Activated CD4-positive, alpha-beta T cell treated with anti-CD3 and anti-CD28 coated beads, Interleukin-2, amount 50 U/mL, for 48 hours (primary cell): ENCODE measurements at places on chromosomes 5 and 9.
A peak's percentile ranks its signal among the peaks of the same experiment; 100 is the strongest.

DNA sequence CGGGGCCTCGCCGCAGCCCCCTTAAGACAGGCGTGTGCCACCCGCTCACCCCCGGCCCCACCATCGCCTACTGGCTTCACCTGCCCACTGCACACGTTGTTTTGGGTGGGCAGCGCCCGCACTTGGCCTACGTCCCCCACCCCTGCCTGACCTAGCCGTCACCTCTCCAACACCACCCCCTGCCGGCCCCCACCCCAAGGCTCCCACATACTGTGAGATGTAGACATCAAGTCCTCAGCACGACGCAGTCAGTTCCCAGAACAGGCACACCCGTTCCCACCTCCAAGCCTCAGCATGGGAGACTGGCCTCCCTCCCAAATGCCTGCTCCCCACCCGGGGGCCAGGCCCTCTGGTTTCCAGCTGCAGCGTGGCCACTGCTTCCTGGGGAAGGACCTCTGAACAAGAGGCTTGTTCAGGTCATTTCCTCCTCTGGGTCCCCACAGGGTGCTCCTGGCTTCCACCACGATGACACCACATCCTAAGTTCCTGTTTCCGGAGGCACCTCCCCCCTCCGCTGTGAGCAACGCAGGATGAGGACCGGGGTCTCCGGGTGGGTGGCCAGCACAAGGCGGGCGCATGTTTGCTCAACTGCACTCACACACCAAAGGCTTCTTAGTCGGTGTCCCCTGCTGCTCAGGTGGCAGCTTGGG, 11.3 kb downstream of the DBN1 start:
- no peak for DNase-seq

DNA sequence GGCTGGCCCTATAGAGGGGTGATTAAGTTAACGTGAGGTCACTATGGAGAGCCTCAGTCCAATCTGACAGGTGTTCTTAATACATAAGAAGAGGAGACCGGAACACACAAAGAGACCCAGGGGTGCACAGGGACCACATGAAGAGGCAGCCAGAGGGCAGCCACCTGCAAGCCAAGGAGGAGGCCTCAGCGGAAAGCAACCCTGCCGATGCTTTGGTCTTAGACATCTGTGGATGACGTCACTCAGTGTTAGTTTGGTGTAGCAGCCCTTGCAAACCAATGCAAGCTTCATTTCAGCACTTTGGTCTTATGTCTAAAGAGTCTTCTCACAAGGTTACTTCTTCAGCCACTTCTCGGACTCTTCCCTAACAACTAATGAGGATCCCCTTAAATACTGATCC, 47.6 kb upstream of the GRHPR start:
- DNase-seq: no peak

DNA sequence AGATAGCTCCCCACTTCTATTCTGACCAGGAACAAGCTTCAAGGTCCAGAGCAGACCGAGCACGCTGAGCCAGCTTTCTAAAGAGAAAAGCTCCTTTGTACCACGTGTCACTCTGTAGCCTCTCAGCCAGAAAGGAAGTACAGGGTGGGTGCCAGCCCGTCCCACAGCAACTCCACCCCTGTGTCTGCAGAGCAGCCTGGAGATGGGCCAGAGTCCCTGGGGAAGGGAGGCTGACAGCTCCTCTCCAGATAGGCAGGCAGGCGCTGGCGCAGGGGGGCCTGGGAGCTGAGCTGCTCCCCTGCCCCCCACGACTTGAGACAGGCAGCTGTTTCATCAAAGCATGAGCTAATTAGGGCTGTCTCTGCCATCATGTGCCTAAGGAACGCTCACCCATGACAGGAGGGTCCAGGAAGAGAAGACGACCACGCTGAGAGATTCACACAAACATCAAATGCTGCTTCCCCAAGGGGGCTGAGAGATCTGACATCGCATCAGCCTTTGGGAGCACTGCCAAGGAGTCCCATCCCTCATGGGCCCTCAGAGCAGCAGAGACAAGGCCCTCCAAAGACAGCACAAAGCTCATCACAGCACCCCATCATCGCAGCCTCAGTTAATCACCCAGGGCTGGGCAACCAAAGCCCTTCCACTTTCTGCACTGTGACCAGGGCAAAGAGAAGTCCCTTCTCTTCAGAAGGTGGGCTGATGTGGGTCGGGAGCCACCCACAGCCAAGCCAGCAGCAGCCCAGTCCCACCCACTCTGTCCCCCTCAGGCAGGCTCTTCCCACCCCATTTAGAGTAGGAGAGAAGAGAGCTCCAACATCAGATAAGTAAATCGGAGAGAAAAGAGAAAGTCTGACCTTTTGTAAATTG, 78.5 kb upstream of the LRRTM2 start:
- DNase-seq: no peak

DNA sequence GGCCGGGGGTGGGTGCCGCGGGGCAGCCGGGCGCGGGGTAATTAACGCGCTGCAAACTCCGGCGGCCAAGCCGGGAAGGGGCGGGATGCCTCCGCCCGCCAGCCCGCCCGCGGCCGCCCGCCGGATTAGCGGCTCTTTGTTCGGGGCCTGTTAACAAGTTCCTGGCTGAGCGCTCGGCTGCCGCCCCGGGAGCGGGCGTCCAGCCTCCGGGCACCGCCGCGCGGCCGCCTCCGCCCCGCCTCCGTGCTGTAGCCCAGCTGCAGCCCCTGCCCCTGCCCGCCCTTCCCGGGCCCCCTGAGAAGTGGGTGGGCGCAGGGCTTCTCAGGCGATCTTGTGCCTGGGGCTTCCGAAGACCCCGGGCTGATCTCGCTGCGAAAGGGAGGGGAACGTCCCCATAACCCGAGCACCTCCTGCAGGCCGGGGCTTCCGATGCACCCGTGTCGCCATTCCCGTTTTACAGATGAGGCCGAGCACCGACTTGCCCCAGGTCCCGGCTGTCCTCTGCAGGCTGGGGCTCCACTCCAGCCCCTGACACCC, 7.5 kb downstream of the UNC5A start:
- DNase-seq: no peak

GRCh38 chr5:178115136-178115813, 1.9 kb downstream of the N4BP3 start:
- no peak for DNase-seq

DNA sequence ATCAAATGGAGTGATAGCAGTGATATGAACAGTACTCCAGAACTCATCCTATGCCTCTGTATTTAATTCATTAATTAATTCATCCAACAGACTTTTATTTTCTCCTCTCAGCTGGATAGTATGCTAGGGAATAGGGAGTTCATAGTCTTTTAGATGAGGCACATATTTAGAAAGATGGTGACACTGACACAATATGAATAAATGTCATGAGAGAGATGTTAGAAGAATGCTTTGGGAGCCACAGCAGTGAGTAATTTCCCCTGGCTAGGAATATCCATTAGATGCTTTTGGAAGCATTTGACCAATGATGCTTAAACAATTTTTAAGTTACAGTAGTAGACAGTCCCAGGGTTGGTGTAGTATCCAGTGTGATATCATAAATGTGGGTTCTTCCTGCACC, 428.7 kb upstream of the SGCD start:
- no peak for DNase-seq

DNA sequence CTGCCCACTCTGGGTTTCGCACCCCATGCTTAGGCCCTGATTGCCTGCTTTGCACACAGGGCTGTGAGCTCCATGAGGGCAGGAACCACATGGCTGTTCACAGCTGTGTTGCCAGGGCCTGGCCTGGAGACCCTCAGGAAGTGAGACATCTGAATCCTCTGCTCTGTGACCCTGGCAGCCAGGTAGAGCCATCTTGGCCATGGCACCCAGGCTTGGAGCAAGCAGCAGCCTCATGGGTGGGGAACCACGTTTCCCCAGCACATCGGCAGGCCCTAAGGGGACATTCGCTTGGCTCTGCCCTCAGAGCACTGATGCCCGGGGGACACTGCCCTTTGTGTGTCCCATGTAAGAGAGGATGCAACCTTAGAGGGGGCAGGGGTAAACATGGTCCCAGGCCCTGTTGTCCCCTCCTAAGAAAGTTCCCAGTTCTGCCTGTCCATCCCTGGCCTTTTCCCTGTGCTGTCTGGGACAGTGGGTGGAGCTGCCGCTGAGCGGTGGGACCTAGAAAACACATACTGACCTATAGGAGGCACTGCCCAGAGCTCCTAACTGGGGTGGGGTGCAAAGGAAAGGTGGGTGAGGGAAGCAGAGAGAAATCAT, 144.1 kb upstream of the IER5L start:
- no peak for DNase-seq

GRCh38 chr5:54785729-54786591, 199.4 kb downstream of the ESM1 start:
- no peak for DNase-seq

DNA sequence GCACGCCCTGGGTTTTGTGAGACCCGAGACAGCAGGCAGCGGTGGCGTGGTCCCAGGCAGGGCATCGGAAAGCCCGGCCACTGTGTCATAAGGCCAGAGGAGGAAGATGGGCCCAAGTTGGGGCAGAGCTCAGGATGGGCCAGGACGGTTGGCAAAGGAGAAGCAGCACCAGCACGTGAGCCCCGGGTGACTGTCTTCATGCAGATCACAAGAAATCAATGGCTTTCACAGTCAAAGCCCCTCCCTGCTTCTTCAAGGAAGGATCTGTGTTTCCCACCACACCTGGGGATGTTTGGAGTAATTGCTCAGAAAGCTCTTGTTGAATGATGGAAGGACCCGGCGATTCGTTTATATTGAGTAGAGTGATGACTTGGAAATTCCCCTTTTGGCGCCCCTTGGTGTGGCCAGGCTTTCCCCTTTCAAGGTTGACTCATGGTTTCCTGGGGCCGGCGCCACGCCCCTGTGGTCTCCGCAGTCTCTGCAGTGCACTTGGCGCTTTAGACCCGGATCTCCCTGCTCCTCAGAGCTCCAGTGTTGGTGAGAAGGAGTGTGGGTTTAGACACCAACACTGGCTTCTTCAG, 52.1 kb downstream of the IL31RA start:
- DNase-seq: peak; percentile 74

- no peak for DNase-seq
Observed at GRCh38 chr5:10946050-10946449, 185.0 kb upstream of the DAP start.

- DNase-seq: no peak
Observed at GRCh38 chr5:148107608-148108007, 43.8 kb downstream of the SPINK5 start.

DNA sequence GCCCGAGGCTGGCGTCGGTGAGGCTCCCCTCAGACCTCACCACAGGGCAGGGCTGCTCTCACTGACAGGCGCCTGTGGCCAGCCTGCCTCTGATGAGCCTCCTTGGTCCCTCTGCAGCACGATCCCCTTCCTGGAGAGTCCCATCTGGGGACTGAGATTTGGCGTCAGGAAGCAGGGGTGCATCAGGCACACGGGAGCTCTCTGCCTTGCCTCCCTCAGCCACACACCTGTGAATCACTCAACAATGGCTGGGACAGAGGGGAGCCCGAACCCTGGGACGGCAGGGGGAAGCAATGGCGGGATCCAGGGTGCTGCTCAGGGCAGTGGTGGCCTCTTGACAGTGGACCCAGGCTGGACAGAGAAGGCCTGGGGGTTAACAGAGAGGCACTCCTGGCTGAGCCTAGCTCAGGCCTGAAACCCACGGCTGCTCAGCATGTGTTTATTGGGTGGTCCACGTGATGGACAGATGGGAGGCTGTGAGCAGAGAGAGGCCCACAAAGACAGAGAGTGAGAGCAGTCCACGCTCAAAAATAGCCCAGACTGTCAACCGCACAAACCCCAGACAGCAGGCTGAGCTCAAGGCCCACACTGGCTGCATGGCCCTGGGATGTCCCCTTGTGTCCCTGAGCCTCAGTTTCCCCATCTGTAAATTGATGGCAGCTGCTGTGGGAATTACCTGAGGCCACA, 11.9 kb downstream of the RASGEF1C start:
- DNase-seq: no peak

GRCh38 chr5:56202483-56202882, 30.6 kb downstream of the ANKRD55 start:
- no peak for DNase-seq

- DNase-seq: no peak
Observed at GRCh38 chr9:95385521-95385920, 68.0 kb upstream of the FANCC start.

DNA sequence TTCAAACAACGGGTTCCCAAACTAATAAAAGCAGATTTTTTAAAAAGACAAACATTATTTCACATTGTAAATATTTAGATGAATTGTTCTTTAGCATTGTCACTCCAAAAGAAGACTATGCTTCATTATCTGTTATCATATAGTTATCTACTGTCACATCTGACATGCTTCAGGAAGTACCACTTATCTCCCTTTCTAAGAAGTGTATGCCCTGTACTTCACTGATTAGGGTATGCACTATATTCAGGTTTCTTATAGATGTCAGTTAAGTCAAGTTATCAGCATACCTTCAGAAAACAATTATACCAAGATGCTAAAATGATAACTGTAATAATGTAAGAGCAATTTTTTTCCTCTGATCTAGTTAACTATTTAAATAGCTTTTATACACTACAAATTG, 40.4 kb downstream of the LMBRD2 start:
- no peak for DNase-seq

GRCh38 chr9:70442328-70442848, 27.9 kb upstream of the KLF9 start:
- no peak for DNase-seq

- no peak for DNase-seq
Observed at GRCh38 chr5:129943936-129944335, 39.7 kb downstream of the CHSY3 start.

GRCh38 chr5:28281351-28281750, 1243.0 kb upstream of the CDH9 start:
- no peak for DNase-seq

DNA sequence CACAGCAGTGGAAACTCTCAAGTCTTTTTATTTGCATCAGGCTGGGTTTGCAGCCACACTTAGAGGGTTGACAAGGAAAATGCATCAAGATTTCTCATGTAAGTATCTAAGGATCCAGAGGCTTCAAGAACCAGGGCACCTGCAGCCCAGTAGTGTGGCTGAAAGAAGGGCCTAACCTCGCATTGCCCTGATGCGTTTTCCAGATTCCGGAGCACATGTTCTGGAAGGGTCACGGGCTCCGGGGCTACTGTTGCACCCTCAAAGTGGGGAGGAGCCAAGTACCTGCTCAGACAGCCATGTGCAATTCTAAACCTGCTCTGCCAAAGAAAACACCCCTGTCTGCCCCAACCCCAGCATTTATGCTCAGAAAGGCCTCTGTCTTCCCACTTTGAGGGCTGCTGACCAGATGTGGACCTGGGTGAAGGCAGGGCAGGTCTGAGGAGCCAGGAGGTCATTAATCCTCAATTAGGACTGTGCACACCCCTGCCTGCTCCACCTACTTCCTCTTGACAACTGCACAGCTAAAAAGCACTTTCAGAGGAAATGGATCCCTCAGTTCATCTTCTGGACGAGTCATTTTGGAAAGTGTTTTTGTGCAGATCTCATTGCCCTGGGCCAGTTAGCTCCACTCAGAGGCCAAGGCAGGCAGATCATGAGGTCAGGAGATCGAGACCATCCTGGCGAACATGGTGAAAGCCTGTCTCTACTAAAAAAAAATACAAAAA, 110.7 kb downstream of the SAXO1 start:
- no peak for DNase-seq

- DNase-seq: no peak
Observed at GRCh38 chr5:138601444-138601843, 26.2 kb upstream of the HSPA9 start.

DNA sequence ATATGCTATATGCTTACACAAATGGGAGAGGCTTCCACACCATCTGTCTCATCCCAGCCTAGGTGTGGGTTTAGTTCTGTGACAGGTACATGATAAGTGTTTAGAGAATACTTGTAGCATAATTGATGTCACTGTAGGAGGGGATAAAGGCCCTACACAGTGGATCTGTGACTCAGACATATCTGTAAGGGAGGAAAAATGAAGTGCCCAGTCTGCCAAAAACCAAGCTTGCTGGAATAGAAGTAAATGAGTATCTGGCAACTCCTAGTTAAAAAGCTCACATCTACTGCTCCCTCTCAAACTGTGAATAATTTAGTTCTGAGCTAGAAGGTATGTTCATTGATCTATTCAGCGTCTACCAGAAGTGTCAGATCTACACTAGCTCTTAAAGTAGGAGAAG, 38.9 kb upstream of the FAM174A start:
- no peak for DNase-seq
